ENCODE measurements at places on chromosomes 12 and 14.

GRCh38 chr14:104135121-104135903, 3.1 kb upstream of the KIF26A start:
- no peak for DNase-seq

DNA sequence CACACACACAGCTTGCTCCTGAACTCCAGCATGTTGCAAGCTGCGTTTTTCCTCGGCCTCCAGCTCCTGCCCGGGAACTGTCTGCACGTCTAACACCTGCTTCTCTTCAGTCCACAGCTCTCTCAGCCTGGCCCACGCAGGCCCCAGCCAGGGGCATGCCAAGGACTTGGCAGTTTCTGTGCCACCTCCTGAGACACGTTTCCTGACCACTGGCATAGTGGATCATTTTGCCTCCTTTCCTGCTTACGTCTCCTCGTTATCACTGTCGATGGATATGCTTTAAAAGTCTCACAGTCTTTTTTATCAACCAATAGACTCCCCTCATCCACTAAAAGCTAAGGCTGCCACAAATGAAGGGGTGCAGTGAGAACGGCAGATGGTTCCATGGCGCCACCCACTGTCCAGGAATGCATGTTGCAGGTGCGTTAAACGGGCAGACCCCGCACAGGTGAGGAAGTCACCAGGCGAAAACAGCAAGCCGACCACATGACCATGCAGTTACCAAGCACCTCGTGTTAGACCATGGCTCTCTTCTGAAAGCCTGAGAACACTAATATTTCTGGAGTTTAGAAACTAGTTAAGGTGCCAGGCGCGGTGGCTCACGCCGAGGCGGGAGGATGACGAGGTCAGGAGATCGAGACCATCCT, 14.7 kb upstream of the TEAD4 start:
- DNase-seq = no peak

DNA sequence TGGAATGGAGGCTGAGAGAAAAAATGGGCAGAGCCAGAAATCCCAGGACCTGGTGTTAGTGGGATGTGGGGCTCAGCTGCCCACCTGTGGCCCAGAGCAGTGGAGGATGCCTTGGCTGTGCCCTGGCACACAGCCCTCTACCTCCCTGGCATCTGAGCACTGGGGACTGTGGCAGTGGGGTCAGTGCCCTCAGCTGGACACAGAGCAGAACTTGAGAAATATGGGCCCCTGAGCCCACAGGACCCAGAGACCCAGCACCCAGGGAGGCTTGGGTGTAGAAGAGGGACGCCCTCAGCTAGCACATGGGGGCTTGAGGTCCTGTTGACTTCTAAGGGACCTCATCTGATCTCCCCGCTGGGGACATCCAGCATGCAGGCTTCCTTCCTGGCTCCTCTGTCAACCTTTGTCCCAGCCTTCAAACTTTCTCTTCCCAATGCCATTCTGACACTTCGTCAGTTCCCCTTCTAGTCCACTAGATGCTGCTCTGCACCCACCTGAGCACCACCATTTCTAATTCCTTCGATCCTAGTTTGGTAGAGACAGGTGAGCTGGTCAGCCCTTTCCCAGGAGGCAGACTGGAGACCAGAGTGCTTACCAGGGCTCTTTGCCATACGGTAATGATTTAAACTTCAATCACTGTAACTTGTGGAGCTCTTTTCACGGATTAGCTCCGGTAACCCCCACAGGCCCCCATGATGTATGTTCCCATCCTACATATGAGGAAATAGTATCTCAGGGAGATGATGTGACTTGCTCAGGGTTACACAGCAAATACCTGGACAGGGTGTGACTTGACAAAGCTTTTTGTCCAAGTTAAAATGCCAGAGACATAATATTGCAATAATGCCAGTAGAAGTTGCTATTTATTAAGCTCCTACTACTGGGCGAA, 143.7 kb downstream of the ASCL4 start:
- DNase-seq = no peak

- no peak for DNase-seq
These were observed 131.0 kb upstream of the SRRM4 start for GRCh38 chr12:118850244-118850825.

DNA sequence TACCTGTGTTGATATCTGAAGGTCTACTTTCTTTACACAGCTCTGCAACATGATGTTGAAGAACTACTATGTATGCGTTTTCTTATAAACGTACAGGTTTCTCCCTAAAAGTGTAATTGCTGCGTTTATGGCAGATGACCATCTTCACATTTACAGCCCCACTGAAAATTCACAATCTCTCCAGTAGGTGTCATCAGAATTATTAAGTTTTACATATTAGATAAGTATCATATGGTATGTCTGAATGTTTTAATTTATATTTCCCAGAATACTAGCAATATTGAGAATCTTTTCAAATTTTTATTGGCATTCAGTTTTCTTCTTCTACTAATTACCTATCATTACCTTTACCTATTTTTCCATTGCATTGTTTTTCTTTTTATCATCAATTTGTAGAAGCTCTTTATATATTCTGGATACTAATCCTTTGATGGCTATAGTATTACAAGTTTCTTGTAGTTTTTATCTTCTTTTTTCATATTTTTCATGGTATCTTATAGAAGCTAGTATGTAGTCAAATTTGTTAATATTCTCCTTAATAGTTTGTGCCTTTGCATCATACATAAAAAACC, 123.5 kb downstream of the CAPZA3 start:
- no peak for DNase-seq

DNA sequence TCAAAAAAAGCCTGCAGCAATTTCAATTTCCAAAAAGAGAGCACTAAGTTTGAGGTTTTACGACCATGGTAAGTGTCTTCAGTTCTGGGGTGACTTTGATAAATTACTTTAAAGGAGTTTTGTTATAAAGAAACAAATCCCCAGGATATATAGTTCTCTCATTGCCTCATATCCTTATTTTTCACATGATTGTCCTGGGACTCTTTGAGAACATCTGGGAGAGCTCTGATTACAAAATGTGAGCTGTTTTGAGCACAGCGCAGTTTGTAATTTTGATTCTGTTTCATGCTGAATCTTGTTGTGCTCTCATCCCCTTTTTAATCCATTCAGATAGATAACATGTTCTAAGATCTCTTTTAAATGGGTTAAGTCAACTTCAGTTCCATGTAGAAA, 67.7 kb upstream of the DCN start:
- DNase-seq = no peak

DNA sequence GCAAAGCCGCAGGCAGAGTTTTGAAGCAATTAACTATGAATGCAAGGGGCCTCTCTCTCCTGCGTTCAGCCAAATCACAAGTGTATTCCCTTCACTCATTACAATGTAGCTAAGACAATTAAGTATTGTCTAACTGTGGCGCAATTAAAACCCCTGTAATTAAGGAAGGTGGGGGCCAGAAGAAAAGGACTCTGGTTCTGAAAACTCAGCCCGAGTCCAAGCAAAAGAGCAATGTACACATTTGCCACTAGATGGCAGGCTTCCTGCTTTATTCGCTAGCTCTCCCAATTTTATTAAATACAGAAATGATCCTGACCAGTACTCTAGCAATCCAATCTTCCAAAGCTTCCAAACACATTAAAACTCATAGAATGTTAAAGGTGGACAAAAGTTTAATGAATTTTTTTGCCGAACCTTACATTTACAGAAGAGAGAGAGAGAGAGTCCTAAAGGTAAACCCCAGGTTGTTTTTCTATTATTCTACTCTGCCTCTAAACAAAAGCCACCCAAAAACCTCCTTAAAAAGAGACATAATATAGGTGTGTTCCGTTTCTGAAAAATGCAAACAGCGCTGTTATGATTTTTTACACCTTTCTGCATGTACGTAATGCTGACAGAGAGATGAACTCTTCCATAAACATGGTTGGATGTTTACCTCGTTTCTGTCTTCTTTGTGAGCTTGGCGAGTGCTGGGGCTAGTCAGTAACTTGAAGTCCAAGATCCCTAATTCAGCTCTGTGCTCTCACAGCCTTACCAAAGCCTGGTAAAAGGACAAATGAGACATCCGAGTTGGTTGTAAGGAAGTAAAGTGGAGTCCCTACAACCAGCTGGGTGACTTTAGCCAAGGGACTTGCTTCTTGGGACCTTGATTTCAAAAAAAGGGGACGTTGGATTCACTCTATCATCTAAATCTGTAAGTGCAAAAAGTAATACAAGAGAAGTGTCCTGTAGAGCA, 50.9 kb upstream of the VASH1 start:
- no peak for DNase-seq

- no peak for DNase-seq
These were observed 45.4 kb downstream of the BCAT1 start for GRCh38 chr12:24903329-24904088.

DNA sequence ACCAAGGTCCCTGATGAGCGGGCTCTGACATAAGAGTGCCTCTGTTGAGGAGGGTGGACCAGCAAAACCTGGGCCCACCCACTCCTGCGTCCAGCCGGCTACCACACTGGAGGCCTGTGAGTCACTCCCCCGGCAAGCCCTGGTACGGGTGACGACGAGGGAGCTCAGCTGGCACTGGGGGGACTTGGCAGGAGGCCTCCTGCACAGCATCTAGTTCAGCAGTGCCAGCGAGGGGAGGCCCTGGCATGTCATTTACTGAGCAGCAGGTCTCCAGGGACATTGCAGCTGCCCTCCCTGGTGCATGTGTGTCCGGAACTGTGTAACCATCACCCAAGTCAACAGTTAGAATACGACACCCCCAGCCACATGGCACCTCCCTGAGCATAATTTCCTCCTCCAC, 24.4 kb downstream of the CD9 start:
- no peak for DNase-seq

DNA sequence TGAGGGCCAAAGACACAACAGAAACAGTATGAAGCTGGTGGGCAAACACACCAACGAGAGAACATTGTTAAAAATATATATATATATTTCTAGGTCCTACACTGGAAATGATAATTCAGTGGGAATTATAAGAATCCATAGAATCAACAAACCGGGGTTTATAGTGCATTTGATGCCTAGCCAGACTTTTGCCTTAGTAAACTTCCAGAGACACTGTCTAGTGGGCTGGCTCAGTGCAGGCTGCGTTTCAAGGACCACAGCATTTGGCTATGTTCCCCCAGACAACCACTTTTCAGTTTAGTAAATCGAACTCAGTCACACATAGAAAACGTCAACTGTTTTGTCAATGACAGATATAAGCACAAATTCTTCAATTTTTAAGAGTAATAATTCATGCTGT, 41.9 kb downstream of the SLC38A4 start:
- DNase-seq = no peak

DNA sequence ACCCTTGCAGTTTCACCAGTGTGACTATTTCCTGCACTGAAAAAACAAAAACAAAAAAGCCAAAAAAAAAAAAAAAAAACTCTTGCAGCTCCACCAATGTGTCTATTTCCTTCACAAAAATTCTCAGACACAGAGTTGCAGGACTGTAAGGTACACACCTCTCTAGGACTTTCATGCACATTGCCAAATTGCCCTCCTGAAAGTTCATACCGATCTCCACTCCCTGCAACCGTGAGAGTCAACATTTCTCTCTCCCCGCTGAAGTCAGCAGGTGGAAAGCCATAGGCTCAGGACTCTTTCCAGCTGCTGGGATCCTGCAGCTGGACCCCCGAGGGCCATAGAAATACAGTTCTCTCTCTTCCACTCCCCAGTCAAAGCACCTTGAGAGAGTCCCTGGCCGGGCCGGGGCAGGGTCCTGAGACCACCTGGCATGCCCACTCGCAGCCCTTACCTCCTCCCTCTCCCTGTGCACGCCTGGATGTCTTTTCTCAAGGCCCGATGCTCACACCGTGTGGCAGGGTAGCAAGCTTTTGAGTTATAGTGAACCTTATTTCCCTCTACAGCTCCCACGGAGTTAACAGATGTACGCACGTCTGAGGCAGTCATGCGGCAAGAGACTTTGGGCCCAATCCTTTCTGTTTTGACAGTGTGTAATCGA, 23.6 kb downstream of the MMAB start:
- DNase-seq = no peak

- no peak for DNase-seq
These were observed 18.0 kb downstream of the MFAP5 start for GRCh38 chr12:8644345-8645248.
